Stimulated activated CD4-positive, alpha-beta T cell treated with anti-CD3 and anti-CD28 coated beads, Interleukin-12 subunit alpha, Interleukin-12 subunit beta, amount 100 ng/mL, for 4 hours (primary cell): ENCODE measurements at places on chromosomes 4 and X.

GRCh38 chr4:127219232-127219631 lies 413.5 kb upstream of the INTU start:
- DNase-seq: no peak

DNA sequence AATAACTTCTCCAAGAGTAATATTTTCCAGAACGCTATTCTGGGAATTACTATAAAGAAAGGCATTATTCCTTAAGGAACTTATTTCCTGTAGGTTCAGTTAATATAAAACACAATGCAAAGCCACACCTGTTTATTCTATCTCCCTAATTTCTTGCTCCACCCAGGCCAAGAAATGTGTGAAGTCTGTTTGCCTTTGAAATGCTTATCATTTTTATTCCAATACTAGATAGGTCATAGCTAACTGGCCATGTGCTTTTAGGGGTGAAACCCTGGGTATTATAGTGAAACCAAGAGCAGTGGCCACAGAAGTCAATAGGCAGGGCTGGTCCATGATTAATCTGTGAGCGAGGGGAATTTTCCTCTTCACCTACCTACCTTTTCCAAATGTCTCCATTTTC lies 14.8 kb downstream of the CXCL3 start:
- no peak for DNase-seq

- DNase-seq: no peak
These were observed 51.2 kb upstream of the TADA2B start for GRCh38 chr4:6991771-6992557.

DNA sequence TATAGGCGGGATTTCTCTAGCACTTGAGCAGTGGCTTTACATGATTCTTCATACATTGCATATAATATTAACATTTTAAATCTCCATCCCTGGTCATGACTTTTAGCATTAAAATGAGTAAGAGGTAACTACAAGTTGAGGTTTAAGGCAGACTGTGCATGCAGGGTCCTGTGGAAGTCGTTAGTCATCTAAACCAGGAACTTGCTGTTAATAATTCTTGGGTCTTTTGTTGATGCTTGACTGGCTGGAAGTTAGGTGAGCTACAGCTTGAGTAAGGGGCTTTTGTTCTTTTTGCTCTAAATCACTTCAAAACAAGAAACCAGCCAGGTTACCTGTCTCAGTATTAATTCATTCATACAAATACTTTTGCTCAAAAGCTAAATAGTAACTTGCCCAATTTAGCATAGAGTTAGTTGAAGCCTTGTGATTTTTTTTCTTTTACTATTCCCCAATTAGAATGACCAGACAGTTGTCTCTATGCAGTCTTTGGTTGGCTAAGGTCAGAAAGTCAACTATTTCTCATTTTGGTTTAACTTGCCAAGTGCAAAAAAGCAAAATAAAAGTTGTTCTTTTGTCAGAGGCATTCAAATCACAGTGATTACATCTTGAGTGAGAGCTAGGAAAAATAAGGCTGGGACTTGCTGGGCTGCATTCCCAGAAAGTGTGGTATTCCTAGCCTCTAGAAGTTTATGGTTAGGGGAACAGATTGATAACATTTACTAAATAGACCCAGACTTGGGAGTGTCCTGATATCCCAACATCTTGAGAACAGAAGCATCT lies 516.9 kb downstream of the PDHA2 start:
- no peak for DNase-seq

GRCh38 chrX:141903400-141904155 lies at the start of gene MAGEC1:
Gene MAGEC1 (plus strand): TSS chrX:141903894. CDS start chrX:141905073, 1,179 bp downstream.
- DNase-seq: no peak

- DNase-seq: no peak
These were observed 211.3 kb upstream of the FAT1 start for GRCh38 chr4:186934841-186935443.

DNA sequence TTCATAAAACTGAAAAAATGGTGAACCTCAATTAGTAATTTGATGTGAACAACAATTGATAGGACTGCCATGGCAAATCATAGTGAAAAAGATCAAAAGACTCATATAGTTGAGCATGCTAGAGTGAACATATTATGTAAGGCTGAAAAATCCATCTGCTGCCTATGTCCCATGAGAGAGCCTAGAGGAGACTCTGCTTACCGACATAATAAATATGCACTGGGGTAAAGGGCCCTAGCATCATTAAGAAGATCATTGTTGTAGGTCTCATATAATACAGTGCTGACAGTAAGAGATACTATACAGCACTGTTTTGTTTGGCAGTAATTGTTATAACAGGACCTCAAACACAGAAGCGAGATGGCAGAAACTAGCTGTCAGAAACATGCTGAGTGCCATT lies 229.0 kb downstream of the PABPC4L start:
- DNase-seq: no peak

GRCh38 chrX:56733459-56734046 lies 4.5 kb downstream of the NBDY start:
- DNase-seq: peak; percentile 21

DNA sequence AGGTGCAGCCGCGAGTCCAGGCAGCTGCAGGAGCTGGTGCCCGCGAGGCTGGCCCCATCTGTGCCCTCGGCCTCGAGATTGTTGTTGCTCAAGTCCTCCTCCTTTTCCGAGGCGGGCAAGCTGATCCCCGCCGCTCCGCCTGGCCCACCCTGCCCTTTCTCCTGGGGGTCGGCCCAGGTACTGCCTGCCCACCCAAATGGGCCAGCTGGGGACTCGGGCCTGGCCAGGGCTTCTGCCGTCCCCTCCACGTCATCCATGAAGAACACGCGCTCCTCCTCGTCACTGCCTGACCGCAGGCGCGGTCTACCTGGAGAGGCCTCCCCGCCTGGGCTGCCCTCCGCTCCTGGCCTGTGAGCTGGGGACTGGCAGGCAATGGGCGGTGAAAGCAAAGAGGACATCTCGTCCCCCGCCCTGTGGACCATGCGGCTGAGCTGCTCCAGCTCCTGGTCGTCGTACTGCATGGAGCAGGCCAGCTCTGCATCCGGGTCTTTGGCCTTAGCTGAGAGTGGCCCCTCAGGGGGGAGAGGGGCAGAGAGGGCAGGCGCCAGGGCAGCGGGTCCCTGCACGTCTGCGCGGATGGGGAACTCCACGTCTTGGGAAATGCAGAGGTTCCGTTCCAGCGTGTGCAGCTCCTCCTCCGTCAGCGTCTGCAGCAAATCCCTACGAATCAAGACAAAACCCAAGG lies 43.1 kb upstream of the MXD4 start:
- no peak for DNase-seq

DNA sequence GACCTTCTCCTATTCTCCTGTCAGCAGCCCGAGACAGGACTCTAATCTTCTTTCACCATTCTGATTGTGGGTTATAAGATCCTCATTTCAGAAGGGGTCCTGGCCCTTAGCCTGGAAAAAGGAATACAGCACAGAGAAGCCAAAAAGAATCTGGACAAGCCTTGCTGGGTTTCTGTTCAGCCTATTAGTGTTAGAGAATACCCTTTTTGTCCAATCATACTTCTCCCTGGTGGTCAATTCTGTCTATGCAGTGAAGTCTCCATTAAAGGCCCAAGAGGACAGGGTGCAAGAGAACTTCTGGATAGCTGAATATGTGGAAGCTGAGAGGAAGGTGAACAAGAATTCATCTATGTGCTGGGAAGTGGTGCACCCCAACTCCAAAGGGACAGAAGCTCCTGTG lies 105.7 kb upstream of the AGA start:
- no peak for DNase-seq

- no peak for DNase-seq
These were observed 73.2 kb downstream of the HTRA3 start for GRCh38 chr4:8342651-8343261.

- DNase-seq: no peak
These were observed 1056.4 kb downstream of the ADGRL3 start for GRCh38 chr4:62256479-62256878.

DNA sequence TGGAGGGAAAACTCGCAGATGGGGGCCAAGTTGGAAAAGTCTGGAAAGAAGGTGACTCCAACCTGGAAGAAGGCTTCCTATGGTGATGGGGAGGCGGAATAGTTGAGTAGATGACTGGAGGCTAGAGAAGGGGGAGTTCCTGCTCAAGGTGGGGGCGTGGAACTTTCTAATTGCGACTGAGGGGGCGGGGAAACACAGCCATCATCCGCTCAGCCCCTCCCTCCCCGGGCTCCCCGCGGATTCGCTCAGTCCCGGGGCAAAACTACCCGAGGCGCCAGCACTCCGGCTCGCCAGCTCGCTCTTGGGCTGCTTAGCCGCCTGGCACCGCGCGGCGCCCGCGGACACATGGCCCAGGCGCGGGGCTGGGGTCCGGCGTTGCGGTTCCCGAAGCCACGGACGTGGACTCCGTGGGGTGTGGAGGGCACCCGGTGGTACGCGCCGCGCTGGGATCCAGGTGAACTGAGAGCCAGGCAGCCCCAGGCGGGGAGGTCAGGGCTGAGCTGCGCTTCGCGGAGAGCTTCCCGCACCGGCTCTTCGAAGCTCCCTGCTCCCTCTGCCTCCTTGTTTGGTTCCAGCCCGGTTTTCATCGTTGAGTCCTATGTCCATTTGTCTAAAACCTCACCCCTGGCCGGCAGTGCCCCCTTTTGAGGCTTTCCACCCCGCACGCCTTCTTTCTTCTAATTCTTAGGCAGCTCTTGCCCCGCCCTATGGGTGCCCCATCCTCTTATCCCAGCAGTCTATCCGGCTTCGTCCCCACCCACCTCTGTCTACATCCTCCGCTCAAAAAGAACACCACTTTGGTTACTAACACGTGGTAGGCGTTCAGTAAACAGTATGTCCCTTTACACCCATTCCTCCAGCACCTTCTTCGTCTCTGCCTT lies 38.9 kb downstream of the STARD8 start:
- no peak for DNase-seq

DNA sequence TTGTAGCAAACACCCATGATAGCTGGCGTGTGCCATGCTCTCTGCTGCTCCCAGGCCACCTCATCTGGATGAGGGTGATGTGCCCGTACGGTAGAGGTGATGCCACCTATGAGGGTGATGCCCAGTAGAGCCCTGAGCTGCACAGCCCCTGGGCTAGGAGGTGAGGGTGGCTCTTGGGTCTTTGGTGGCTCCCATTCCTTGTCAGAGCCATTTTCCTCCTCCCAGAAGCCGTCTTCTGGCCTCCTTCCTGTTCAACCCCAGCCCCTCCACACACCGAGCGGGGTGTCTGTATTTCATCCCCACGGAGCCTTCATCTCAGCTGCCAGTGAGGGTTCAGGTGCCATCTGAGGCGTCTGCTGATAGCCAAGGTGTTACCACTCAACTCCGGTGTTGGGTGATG lies 12.0 kb upstream of the TNIP2 start:
- no peak for DNase-seq

DNA sequence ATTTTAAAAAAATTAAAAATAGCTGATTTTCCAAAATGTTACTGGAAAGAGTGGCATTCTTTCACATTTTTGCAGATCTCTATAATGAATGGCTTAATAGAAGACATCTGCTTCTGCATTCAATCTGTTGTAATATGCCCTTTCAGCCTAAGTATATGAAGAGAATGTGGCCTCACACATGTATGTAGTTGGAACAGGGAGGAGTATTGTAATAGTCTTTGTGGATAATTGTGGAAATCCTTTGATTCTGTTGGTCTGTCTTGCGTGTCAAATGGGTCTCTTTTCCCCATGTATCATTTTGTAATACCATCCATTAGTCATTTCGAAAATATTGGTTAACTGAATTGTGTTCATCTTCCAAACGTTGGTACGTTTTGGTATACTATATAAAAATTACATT lies 11.6 kb downstream of the TXLNG start:
- DNase-seq: no peak

DNA sequence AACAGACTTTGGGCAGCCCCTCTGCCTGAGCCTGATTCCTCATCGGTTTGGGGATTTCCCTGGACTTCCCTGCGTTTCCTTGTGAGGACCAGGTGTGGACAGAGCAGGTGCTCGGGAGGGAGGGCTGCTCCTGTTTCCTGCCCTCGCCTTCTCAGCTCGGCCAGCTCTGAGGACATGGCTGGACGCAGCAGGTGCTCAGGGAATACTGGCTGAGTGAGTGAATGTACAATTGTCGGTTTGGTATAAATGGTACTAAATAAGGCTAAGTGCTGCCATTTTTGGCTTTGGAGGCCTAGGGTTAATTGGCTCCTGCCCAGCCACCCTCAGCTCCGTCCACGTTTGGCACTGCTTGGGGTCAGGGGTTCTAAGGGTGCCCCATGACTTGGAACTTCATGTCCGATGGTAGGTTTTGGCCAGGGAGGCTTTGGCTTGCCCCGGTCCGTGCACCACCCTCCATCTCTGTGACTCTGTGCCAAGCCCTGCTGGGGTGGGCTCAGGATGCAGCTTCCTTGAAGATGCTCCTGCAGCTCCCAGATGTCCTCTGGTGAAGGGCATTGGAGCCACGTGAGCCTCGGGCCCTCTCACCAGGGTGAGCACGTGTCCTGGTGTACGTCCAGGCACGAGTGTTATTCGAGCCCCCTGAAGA lies 45.0 kb upstream of the NKX1-1 start:
- DNase-seq: no peak

DNA sequence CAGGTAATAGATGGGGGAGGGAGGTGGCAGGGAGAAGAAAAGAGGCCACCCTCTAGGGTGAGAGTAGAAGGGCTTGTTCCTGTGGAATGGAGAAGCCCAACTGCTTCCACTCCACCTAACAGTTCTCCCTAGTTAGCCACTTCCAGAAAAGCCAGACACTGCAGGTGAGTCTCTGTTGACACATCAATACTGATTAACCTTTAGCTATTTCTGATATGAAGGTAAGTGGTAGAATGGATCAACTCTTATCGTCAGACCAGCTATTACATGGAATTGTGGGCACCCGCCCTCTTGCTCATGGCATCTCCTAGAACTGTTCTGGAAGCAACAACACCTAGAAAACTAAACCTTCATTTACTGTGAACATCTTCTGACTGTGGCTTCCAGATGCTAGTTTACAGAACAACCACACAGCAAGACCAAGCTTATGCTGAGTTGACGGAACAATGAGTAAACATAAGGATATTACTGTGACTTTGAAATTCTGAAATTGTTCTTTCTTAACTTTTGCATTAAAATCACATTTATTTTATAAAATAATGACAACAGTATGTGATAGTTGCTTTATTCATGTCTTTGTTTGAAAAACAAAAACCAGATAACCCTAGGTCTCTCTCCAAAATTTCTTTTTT lies 44.7 kb downstream of the ANXA3 start:
- no peak for DNase-seq

DNA sequence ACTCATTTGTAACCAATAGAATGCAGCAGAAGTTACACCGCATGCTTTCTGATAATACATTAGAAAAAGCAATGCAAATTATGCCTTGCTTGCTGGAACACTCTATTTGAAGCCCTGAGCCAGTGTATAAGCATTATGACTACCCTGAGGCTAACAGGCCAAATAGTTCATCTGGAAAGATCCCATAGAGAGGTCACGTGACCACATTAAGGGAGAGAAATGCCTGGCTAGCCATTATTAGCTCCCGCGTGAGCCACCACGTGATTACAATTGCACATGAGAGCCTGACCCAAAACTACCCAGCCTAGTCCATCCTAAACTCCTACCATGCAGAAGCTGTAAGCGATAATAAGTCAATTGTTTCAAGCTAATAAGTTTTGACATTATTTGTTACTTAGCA lies 472.9 kb upstream of the GALNTL6 start:
- DNase-seq: no peak
